ENCODE measurements at places on chromosomes 12 and 14.

DNA sequence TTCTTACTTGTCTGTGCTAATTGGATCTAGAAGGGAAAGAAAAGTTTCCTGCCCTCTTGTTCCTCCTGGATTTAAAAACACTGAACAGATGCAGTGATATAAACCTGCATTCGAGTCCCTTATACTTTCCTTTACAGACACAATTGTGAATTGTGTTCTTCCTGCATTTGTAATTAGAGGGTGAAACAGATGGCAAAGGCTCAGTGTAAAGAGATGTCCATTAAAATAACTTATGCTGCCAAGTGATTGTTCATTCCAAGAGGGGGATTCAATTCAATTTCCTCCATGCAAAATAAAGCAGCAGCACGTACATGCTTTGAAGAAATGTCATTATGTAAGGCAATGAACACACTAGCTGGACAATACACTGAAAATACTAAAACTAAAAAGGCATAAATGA, 248.3 kb upstream of the LRIG3 start:
- no peak for DNase-seq

GRCh38 chr12:53097207-53097563, 282 bp upstream of the IGFBP6 start:
- peak; percentile 27 for DNase-seq

DNA sequence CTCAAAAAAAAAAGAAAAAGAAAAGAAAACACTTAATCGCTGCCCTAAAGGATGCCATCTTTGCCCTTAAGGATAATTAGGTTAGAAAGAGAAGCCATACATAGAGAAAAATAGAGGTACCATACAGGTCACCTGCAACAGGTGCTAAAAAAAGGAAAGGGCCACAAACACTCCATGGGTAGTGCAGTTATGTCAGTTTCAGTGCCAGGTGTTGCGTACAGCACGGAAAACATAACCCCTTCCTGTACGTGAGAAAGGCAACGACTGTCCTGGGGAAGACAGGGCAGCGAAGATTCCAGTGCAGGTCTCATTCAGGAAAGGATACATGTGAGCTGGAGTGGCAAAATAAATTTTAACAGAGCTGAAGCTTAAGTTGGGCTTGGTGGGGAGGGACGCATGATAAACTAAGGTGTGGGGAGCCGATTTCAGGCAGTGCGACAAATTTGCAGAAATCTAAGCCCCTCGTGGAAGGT, 553 bp upstream of the DAZAP2 start:
- DNase-seq: peak; percentile 24

GRCh38 chr12:10362828-10363657, 26.8 kb downstream of the KLRK1 start:
- no peak for DNase-seq

GRCh38 chr12:55631056-55631455, 5.6 kb upstream of the OR10P1 start:
- no peak for DNase-seq

DNA sequence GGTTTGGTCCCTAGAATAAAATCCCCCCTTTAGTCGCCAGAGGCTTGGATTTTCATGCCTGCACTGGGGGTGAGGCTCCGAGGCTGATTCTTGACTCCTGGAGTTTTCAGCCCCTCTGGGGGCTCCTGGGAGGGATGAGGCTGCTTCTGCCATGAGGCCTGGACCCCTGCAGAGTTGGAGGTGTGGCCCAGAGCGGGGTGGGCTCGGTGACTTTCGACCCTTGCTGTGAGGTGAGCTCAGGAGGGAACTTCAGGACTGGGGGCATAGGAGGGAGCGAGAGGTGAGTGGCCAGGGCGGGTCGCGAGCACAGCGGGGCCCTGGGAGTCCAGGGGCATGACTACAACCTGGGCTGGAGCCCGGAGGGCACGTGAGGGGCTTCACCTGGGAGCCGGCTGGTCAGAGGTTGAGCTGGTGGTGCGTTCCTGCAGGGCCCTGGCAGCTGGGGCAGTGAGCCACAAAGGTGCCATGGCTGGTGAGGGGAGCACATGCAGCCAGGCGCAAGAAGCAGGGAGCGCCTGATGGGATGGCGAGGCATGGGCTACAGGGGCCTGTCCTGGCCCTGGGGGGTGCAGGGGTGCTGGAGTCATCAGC, 168.2 kb downstream of the KIF26A start:
- no peak for DNase-seq

- no peak for DNase-seq
These were observed 21.8 kb upstream of the DHRS4 start for GRCh38 chr14:23931721-23932289.

DNA sequence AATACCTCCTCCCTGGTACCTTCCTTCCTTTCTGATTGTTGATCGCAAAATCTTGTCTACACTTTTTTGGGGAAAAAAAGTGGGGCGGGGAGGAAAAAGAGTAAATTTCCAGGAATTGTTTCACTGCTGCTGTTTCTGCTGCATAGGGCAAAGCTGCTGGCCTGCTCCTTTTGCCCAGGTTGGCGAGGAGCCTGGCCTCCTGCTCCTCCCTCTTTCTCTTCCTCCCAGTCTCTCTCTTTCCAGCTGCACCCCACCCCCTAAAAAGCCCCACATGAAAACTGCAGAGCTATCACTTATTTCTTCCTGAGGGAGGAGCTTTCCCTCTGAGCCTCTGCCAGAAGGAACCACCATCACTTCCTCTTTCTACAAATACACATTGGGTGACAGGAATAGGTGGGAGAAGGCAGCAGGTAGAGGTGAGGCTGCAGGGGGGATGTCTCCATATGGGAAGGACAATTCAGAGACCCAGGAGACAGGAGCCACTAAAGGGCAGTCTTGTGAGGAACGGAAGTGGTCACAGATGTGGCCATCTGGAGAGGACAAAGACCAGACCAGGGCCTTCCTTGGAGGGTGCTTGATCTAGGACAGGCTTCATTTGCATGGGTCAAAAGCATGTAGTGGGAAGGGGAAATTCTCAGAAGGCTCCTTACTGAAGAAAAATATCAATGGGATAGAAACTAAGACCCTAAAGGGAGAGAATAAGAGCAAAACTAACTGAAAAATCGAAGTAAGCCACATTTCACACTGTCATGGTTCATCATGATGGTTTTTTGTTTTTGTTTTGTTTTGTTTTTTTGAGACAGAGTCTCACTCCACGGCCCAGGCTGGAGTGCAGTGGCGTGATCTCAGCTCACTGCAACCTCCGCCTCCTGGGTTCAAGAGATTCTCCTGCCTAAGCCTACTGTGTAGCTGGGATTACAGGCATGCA, 14.8 kb downstream of the ZBTB39 start:
- no peak for DNase-seq

DNA sequence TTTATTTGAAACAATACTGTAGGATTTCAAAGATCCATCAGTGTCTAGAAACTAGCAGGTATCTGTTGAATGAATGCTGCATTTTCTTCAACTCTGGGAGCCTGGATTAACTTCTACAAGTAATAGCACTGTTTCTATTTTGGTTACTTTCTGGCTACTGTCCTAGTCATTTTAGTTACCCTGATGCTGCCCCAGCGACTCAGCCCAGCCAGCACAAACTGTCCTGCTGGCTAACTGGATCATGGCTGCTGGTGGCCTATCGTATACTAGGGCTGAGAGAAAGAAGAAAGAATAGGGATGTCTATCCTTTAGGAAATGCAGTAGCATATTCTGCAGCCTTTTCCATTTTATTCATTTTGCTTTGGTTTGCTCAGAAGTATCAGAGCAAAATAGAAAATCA, 53.9 kb downstream of the NTN4 start:
- DNase-seq: no peak

GRCh38 chr14:75545907-75546306, 23.6 kb downstream of the BATF start:
- no peak for DNase-seq

DNA sequence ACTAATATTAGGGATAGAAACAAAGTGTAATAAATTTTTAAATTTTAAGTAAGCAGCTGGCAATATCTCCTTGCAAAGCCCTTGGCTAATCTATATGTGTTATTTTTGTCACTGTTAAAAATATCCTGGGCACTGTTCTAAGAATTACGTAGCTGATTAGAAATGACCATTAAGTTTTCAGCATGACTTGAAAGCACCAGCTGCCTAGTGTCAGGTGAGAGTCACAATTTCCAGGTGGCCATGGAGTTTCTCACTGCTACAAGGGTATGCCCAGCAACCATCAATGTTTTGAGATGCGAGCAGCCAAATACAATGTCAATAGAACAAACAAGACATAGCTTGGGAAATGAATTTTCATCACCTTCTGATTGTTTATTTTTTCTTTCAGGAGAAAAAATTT, 23.3 kb upstream of the GYS2 start:
- no peak for DNase-seq

- no peak for DNase-seq
These were observed 42.3 kb downstream of the BCL11B start for GRCh38 chr14:99229654-99230207.

- no peak for DNase-seq
These were observed 187.3 kb downstream of the CAND1 start for GRCh38 chr12:67456431-67456901.

DNA sequence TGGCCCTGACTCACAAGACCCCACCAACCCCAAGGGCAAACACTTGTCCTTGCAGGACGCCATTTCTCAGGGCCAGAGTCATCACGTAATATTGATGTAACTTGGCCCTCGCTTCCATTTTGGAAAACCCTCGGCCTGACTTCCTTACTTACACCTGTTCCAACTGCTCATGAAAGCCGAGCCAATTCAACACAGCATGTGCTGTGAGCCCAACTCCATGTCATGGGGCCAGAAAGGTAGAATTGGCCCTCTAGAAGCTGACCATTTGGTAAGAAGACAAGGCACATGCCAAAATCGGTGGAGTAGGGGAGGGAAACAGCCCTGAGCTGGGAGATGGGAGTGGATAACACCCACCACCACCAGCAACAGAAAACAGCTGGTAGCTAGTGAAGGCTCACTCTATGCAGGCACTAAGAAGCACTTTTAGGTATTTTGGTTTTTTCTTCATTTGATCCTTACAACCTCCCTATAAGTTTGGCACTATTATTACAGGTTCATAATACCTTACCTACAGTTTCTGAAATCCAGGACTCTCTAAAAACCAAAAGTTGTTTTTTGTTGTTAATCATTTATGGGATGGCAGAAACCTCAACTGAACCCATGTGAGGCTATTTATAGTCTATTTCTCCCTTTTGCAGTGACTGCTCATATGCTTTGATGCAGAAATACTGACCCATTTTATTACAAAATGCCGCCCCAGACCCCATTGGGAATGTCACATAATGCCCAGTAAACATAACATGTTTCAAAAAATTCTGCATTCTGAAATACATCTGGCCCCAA, 6.5 kb downstream of the TTC7B start:
- DNase-seq: no peak

GRCh38 chr12:14970473-14970872, 2.4 kb upstream of the PDE6H start:
- DNase-seq: no peak

DNA sequence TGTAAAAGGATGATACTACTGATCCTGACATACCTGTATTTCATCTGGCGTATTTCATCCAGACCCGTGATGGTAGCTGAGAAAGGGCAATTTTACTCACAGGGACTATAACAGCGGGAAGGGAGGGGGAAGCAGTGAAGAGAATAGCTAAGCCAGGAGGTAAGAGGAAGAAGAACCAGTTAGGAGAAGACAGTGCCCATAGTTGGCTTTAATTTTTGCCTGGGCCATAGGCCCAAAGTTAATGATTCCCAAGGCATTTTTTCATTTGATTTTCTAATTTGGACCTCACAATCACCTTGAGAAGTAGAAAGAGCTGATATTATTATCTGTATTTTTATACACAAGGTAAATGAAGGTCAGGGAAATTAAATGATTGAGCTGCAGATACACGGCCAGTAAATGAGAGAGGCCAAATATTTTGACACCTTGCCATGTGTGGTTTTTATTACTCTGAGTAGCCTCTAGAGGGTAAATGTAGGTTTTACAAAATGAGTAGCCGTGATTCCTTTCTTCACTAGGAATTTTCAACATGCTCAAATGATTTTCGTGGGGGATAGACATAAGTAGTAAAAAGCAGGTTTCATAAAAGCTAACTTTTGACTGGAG, 382.2 kb downstream of the FUT8 start:
- no peak for DNase-seq

DNA sequence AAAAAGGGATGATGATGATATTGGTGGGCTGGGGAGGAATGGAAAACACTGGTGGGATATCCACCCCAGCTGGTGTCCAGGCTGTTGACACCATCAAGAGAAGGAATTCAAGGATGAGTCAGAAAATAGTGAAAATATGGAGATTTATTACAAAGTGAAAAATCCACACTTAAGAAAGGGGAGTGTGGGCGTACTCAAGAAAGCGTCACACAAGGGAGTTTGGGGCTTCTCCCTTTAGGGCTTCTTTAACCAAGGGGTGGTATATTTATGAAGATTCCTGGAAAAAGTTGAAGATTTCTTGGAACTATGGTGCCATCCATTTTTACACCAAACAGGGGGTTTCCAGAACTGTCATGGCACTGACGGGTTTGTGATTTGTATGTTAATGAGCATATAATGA, 63.1 kb upstream of the ARID2 start:
- DNase-seq: no peak

GRCh38 chr12:90090929-90091651, 382.5 kb upstream of the ATP2B1 start:
- no peak for DNase-seq

DNA sequence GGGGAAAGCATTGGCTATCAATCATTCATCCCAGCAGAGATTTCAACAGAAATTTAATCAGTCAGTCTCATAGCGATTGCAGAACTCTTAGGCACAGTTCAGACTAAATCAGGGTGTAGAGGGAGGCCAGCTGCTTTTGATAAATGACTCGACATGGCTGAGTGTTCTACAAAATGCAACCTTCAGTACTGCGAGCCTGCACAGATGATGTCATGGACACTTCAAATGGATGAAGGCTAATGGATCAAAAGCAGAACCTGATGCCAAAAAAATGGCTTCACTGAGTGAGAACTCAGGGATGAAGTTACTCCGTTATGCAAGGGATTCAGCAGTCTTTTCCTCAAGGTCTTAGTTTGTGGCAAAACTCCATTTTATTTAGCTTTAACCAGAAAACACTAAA, 167.3 kb downstream of the DACT1 start:
- no peak for DNase-seq

- no peak for DNase-seq
These were observed 679 bp downstream of the BDKRB2 start for GRCh38 chr14:96205059-96205977.

- DNase-seq: peak; percentile 86
These were observed 21.1 kb upstream of the KCNA5 start for GRCh38 chr12:5022465-5023061.
